Glutamatergic neuron (in vitro differentiated cells): ENCODE measurements at places on chromosomes 4 and X.

- H3K36me3 ChIP-seq: no peaks in the 10 kb centered on the region
- H3K27me3 ChIP-seq: no peaks in the 10 kb centered on the region
These were observed 17.7 kb upstream of the STIM2 start for GRCh38 chr4:26842911-26843310.

DNA sequence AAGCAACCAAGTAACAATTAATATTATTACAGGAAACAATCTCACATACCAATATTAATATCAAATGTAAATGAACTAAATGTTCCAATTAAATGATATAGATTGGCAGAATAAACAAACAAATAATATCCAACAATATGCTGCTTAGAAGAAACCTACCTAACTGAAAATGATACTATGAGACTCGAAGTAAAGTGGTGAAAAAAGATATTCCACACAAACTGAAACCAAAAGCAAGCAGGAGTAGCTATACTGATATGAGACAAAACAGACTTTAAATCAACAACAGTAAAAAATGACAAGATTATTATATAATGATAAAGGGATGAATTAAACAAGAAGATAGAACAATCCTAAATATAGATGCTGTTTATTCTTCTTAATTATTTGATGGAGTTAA lies 140.1 kb downstream of the SPANXN4 start:
- no peaks in the 10 kb centered on the region for H3K27me3 ChIP-seq
- DNase-seq: no peak
- H3K4me1 ChIP-seq: no peaks in the 10 kb centered on the region
- no peaks in the 10 kb centered on the region for H3K36me3 ChIP-seq

- no peak overlapping the region for H3K4me3 ChIP-seq
- DNase-seq: no peak
- no peaks in the 10 kb centered on the region for H3K36me3 ChIP-seq
- H3K27me3 ChIP-seq: peaks cover 1% of the 10 kb centered on the region
- H3K27ac ChIP-seq: no peak overlapping the region
- H3K4me1 ChIP-seq: peaks cover 61% of the 10 kb centered on the region
These were observed 216.3 kb downstream of the KCTD8 start for GRCh38 chr4:44232262-44232661.

DNA sequence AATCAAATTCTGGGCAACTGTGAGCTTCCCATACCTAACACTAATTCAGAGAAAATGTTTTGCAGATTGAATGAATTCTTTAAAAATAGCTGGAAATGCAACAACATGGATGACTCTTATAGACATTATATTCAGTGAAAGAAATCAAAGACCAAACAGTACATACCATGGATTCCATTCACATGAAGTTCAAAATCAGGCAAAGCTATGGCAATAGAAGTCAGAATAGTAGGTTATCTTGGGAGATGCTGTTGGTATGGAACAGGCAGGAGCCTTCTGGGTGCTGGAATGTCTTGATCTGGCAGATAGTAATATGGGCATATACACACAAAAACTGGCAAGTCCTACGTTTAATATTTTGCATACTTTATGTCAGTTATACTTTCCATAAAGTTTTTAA lies 25.5 kb upstream of the CBLL2 start:
- H3K27ac ChIP-seq: no peak overlapping the region
- H3K4me1 ChIP-seq: no peaks in the 10 kb centered on the region
- no peak for DNase-seq
- H3K4me3 ChIP-seq: no peak overlapping the region
- no peaks in the 10 kb centered on the region for H3K36me3 ChIP-seq

DNA sequence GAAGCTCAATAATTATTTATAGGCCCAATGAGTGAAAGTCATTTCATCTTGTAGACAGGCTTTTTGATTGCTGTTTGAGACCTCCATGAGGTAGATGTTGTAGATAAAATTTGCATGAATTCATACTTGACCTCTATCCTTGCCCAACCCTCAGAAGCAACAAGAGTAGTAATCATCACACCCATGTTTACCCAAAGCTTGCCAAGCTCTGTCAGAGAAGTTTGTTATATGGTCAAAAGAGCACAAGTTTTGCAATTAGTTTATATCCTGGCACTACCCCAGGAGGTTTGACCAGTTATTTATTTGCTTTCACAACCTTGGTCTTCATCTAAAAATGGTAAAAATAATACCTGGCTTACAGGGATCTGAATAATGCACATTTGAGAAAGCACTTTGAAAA lies 20.7 kb downstream of the ADH7 start:
- no peak for DNase-seq
- no peaks in the 10 kb centered on the region for H3K27me3 ChIP-seq
- H3K4me1 ChIP-seq: no peaks in the 10 kb centered on the region
- no peaks in the 10 kb centered on the region for H3K36me3 ChIP-seq

DNA sequence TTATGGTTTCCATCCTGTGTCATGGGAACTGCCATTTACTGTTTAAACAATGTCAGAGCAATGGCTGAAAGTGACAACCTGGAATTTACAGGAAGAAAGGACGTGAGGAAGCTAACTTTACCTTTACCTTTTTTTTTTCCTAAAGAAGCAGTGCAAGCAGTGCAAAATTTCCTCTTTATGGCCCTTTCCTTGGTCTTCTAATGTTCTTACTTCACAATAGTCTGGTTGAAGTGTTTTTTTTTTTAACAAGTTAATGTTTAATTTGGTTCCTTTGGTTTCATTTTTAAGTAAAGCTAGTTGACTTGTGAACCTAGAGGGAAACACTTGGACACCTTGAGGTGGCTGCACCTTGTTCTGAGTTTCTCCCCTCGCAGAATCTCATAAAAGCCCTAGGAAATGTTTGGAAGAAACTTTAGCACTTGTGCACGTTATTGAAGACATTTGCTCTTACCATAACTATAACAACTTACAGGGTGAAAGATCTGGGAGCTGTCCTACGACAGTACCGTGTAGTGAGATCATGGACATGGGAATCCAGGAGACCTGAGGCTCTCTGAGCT lies 1.8 kb downstream of the SGMS2 start:
- no peak overlapping the region for H3K27ac ChIP-seq
- peaks cover 9% of the 10 kb centered on the region for H3K27me3 ChIP-seq
- no peak for DNase-seq
- no peaks in the 10 kb centered on the region for H3K36me3 ChIP-seq
- no peaks in the 10 kb centered on the region for H3K4me1 ChIP-seq

GRCh38 chrX:136747003-136747986 lies 33.4 kb downstream of the ARHGEF6 start:
- H3K4me3 ChIP-seq: peak overlapping the region; percentile 21
- peaks cover 19% of the 10 kb centered on the region for H3K4me1 ChIP-seq
- DNase-seq: no peak
- peaks cover 2% of the 10 kb centered on the region for H3K27me3 ChIP-seq

GRCh38 chr4:79364061-79364460 lies 38.2 kb upstream of the NAA11 start:
- no peaks in the 10 kb centered on the region for H3K36me3 ChIP-seq
- H3K4me1 ChIP-seq: peaks cover 28% of the 10 kb centered on the region
- peak overlapping the region; percentile 96 for H3K27ac ChIP-seq
- peaks cover 2% of the 10 kb centered on the region for H3K27me3 ChIP-seq
- peak overlapping the region; percentile 11 for H3K4me3 ChIP-seq

GRCh38 chr4:139756391-139757180 lies 91.0 kb downstream of the MGST2 start:
- peak overlapping the region; percentile 16 for H3K4me3 ChIP-seq
- DNase-seq: no peak
- H3K27me3 ChIP-seq: peaks cover 12% of the 10 kb centered on the region
- H3K27ac ChIP-seq: peak overlapping the region; percentile 31
- H3K36me3 ChIP-seq: peaks cover 5% of the 10 kb centered on the region
- peaks cover 38% of the 10 kb centered on the region for H3K4me1 ChIP-seq

GRCh38 chrX:109635146-109635545 lies 10.2 kb upstream of the KCNE5 start:
- H3K27me3 ChIP-seq: no peaks in the 10 kb centered on the region
- H3K4me3 ChIP-seq: no peak overlapping the region
- peak; percentile 16 for DNase-seq

DNA sequence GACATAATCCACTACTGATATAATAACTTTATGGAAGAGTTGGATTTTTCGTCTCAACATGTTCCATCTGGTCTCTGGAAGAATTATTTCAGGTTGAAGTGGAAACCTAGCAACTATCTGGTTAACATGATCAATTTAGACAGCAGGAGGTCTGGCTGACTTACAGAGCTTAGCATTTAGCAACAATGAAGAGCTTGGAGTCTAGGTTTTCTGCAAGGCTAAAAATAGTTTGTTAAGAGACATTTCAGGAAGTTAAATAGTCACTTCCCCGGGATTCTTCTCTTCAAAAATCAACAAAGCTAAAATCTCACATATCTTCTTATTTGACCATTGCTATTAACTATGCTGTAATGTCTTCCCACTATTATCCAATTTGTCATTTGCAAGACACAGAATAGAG lies 418.6 kb upstream of the DIPK2B start:
- no peak overlapping the region for H3K27ac ChIP-seq
- no peak overlapping the region for H3K4me3 ChIP-seq
- peaks cover under 1% of the 10 kb centered on the region for H3K27me3 ChIP-seq
- H3K36me3 ChIP-seq: no peaks in the 10 kb centered on the region
- DNase-seq: no peak

GRCh38 chrX:16610121-16610621 lies 39.8 kb upstream of the S100G start:
- H3K27me3 ChIP-seq: peaks cover 2% of the 10 kb centered on the region
- DNase-seq: no peak
- H3K4me3 ChIP-seq: no peak overlapping the region
- H3K4me1 ChIP-seq: no peaks in the 10 kb centered on the region
- H3K27ac ChIP-seq: no peak overlapping the region
- H3K36me3 ChIP-seq: no peaks in the 10 kb centered on the region

- no peak for DNase-seq
- no peak overlapping the region for H3K4me3 ChIP-seq
- peaks cover 3% of the 10 kb centered on the region for H3K27me3 ChIP-seq
- no peaks in the 10 kb centered on the region for H3K4me1 ChIP-seq
- peaks cover 7% of the 10 kb centered on the region for H3K36me3 ChIP-seq
These were observed 9.8 kb downstream of the MAGED2 start for GRCh38 chrX:54817220-54817820.

- no peaks in the 10 kb centered on the region for H3K27me3 ChIP-seq
- no peaks in the 10 kb centered on the region for H3K4me1 ChIP-seq
- H3K4me3 ChIP-seq: no peak overlapping the region
- no peak overlapping the region for H3K27ac ChIP-seq
- no peaks in the 10 kb centered on the region for H3K36me3 ChIP-seq
- no peak for DNase-seq
These were observed 54.0 kb downstream of the MAP9 start for GRCh38 chr4:155322782-155323181.

DNA sequence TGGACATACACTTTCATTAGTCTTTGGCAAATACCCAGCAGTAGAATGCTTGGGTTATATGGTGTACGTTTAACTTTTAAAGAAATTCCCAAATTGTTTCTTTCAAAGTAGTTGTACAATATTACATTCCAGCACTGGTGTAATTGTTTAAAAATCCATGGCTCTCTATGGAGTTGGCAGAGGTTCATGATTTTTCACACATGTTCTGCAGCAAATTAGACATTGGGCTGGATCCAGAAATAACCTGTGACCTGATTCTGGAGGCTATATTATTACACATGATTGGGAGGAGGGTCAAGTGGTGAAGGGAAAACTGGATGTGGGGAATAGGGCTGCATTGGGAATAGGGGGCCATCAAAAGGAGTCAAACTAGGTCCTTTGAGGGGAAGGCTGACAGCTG lies 41.9 kb downstream of the MAMLD1 start:
- no peak for DNase-seq
- peaks cover 2% of the 10 kb centered on the region for H3K27me3 ChIP-seq
- no peak overlapping the region for H3K27ac ChIP-seq
- H3K4me3 ChIP-seq: no peak overlapping the region

DNA sequence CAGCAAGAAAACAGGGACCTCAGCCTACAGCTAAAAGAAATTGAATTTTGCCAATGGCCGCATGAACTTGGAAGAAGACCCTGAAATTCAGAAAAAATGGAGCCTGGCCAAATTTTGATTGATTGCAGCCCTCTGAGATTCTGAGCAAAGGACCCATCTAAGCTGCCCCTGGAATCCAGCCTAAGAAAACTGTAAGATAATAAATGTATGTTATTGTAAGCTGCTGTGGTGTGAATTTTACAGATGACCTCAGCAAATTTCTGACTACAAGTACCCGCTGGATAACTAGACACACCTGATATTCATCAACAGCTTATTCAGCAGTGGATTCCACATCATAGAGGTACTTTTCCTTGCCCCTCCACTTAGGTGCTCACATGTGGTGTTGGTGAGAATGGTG lies 119.5 kb upstream of the EPHA5 start:
- H3K36me3 ChIP-seq: no peaks in the 10 kb centered on the region
- no peak overlapping the region for H3K27ac ChIP-seq
- DNase-seq: no peak
- peaks cover 2% of the 10 kb centered on the region for H3K27me3 ChIP-seq

- H3K27ac ChIP-seq: no peak overlapping the region
- no peaks in the 10 kb centered on the region for H3K4me1 ChIP-seq
- DNase-seq: no peak
- no peaks in the 10 kb centered on the region for H3K27me3 ChIP-seq
These were observed 461.9 kb downstream of the SPRY1 start for GRCh38 chr4:123858465-123858864.

GRCh38 chr4:183223053-183223452 lies 97.0 kb downstream of the CLDN22 start:
- H3K36me3 ChIP-seq: no peaks in the 10 kb centered on the region
- H3K27ac ChIP-seq: no peak overlapping the region
- no peaks in the 10 kb centered on the region for H3K27me3 ChIP-seq
- no peak for DNase-seq

- no peaks in the 10 kb centered on the region for H3K36me3 ChIP-seq
- H3K4me1 ChIP-seq: no peaks in the 10 kb centered on the region
- H3K27me3 ChIP-seq: no peaks in the 10 kb centered on the region
- H3K27ac ChIP-seq: no peak overlapping the region
These were observed 1710.5 kb upstream of the TENM3 start for GRCh38 chr4:180532691-180533090.

DNA sequence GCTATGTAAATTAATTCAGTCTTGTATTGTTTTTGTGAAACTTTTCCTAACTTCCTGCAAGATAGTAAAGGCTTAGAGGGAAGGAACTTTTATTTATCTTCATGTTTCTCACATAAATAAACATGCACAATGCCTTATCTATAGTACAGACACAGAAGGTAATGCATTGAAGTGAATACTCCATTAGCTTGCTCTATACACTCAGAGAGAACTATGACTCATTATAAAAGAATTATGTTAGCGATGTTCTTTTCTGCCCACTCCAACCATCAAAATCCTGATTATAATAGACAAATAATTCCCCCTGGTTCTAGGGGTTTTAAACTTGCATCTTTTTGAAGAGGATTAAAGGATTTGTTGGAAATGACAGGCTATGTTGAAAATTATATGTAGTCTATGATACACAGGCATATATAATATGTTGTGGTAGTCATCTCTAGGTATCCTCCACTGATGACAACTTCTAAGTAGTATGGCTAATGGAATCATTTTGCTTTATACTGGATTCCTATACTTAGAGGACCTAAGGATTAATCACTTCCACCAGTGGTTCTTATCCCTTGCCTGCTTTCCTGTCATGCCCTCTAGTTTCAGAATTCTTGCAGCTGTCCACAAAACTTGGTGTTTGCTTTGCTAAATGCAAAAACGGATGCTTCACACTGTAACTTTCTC lies 115.7 kb downstream of the NDST4 start:
- H3K36me3 ChIP-seq: no peaks in the 10 kb centered on the region
- H3K4me3 ChIP-seq: no peak overlapping the region
- peaks cover 19% of the 10 kb centered on the region for H3K4me1 ChIP-seq

- no peaks in the 10 kb centered on the region for H3K36me3 ChIP-seq
- peaks cover 2% of the 10 kb centered on the region for H3K27me3 ChIP-seq
- no peaks in the 10 kb centered on the region for H3K4me1 ChIP-seq
- no peak overlapping the region for H3K4me3 ChIP-seq
- no peak for DNase-seq
- no peak overlapping the region for H3K27ac ChIP-seq
These were observed 13.7 kb upstream of the DTHD1 start for GRCh38 chr4:36267486-36268268.

GRCh38 chrX:1529328-1529727 lies 7.7 kb downstream of the P2RY8 start:
- no peaks in the 10 kb centered on the region for H3K36me3 ChIP-seq
- no peak for DNase-seq
- H3K27ac ChIP-seq: no peak overlapping the region
- no peaks in the 10 kb centered on the region for H3K27me3 ChIP-seq
- no peaks in the 10 kb centered on the region for H3K4me1 ChIP-seq
